ENCODE measurements at places on chromosomes 1 and 21.

- no peak for DNase-seq
Observed at GRCh38 chr21:27475363-27475955, 508.6 kb upstream of the ADAMTS5 start.

- DNase-seq: peak; percentile 15
Observed at GRCh38 chr21:42850866-42851391, 28.4 kb downstream of the WDR4 start.

DNA sequence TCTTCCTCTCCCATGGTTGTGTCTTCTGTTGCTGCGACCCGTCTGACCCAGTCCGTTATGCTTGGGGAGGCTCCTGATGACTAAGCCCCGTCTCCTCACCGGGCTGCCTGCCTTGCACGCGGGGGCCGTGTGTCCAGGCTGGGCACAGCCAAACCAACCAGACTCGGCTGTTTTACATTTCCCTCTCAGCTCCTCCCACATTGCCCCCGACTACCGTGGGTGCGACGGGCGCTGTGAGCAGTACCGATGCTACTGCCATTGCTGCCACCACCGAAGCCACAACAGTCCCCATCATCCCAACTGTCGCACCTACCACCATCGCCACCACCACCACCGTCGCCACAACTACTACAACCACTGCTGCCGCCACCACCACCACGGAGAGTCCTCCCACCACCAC lies 46.0 kb upstream of the CNTN2 start:
- no peak for DNase-seq

DNA sequence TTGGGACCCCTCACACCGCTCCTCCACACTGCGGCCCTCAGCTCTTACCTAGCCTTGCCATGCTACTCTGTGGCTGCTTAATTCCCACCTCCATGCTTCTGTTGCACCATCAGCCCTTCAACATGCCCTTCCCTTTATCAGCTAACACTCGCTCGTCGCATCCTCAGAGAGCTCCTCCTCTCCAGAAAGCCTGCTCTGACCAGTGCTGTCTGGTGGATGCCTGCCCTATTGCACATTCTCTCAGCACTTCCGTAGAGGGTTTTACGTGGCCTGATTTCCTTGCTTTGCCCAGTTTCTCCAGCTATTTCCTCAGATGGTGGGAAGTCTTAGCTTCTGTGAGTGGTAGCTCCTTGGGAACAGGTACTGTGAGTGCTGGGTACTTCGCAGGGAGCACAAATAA lies 10.3 kb upstream of the LAD1 start:
- peak; percentile 16 for DNase-seq

DNA sequence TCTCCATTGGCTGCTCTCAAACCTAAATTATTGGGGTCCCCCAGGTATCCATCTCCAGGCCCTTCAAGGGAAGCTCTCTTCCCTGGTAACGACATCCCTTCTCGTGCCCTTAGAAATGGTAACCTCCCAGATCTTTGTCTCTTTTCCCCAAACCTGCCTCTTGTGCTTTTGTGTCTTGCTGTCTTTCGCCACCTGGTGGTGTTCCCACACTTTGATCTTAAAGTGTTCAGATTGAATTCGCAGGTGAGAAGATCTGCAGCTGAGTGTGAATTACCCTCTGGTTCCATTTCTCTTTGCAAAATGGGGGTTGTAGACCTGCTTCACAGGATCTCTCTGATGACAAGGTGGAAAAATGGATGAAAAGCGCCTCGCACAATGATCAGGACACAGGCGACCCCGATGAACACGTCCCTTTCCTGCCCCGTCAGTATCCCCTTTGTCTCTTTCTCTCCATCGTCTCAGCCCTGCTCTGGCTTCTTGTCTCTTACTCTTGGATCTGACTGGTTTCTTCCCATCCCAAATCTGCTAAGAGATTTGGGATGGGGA lies 53.1 kb downstream of the DOP1B start:
- peak; percentile 82 for DNase-seq

DNA sequence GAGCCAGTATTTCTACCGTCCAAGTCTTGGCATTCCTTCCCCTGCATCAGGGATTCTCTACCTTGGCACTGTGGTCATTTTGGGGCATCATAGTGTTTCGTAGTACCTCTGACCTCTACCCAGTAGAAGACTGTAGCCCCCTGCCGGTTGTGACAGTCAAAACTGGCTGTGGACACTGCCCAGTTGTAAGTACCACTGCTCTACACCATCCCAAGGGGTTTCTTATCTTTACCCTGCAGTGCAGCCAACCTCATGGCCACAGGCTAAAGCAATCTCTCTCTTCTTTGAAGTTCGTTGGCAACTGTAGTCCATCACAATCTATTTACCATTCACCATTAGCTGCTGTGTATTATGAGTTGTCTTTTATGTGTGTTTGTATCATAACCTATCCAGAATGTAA lies 29.3 kb upstream of the ERO1B start:
- no peak for DNase-seq

- peak; percentile 79 for DNase-seq
Observed at GRCh38 chr1:227234998-227235405, 83.3 kb downstream of the CDC42BPA start.

DNA sequence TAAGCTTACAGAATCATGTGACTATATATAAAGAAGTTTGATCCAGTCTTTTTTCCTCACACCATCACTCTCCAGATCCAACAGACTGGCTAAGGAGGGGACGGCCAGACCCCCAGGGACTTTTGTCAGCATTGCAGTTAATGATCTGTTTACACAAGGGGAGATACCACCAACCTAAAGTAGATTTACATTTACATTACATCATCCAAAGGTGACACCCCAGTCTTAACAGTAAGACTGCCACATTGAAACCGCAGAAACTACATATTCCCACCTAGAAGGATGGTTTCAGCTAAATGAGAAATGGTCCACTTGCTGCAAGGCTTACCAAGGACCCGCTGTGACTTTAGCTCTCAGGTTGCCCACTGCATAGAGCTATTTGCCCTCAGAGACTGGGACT lies 3.4 kb downstream of the RCAN1 start:
- no peak for DNase-seq

Data from ELR (cell line).